ENCODE measurements at places on chromosomes 11 and 22.
A peak's percentile ranks its signal among the peaks of the same experiment; 100 is the strongest.

GRCh38 chr22:49950396-49950994 lies 10.1 kb upstream of the PIM3 start:
- DNase-seq: no peak

DNA sequence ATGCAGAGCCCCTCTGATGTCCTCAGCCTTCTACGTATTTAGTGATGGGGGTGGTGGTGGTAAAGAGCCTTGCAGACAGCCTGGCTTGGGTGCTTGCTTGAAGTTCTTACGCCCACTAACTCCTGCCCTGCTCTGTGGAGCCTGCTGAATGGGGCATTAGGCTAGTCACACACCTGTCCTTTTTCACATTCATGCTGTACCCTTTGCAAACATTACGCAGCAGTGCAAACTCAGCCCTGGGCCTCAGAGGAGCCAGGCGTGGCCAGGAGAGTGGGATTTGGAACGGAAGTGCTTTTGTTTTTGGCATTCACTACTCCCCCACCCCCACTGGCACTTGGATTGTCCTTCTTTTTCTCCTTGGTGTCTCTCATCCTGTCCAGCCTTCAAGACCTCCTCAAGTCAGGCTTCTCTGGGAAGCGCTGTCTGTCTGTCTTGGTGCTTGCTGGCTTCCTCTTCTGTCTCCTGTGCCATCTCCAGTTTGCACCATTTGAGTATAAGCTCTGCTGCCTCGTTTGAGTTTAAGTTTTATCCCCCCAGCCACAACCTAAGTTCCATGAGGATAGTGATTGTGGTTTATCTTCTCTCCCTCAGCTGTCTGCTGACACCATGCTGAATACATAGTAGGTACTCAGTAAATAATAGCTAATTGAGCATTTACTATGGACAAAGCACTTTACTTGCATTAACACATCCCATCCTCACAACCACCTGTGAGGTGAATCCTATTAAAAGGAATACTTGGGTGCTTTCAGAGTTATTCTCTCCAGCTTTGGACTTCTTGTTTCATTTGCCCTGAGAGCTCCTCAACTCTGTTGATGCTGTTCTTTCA lies 26.7 kb downstream of the ZBTB16 start:
- no peak for DNase-seq

GRCh38 chr22:35310556-35311550 lies 11.2 kb downstream of the TOM1 start:
- no peak for DNase-seq

GRCh38 chr22:31148953-31149627 lies 8.8 kb upstream of the PLA2G3 start:
- no peak for DNase-seq

DNA sequence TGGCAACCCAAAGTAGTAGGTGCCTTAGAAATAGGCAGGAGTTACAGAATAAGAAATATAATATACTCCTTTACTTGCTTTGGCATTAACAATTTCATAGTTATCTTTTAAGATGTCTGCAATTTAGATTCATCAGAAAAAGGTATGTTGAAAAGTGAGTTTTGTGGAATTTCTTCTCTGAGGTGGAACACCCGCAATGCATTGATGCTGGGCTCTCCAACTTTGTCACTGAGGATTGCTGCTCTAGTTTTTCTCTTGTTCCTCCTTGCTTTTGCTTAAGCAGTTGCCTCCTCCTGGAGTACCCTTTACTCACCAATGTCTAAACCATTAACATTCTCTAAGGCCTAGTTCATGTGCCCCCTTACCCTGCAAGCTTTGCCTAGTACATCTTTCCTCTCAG lies 14.1 kb upstream of the ME3 start:
- DNase-seq: no peak

- no peak for DNase-seq
Observed at GRCh38 chr11:473962-474785, 24.1 kb downstream of the PTDSS2 start.

- DNase-seq: peak; percentile 74
Observed at GRCh38 chr22:37229805-37230672, 14.0 kb downstream of the RAC2 start.

GRCh38 chr11:720642-721246 lies 14.7 kb downstream of the EPS8L2 start:
- DNase-seq: no peak

GRCh38 chr11:97498891-97499290 lies 1109.1 kb downstream of the JRKL start:
- no peak for DNase-seq

DNA sequence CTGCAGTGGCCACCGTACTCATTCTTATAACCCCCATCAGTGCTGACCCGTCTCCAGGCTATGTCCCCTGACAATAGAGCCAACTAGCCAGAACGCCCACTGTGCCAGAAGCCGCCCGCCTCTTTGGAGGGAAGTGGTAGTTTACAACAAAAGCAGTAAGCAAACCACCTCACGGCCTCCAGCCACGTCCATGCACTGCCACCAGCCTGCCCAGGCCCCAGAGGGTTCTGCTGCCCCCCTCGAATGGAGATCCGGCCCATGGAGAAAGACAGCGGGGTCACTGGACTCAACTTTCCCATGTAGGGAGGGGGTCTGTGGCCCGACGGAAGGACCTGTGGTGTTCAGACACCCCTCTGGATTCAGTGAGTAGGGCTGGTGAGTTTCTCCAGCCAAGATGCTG lies 340.3 kb downstream of the CTTN start:
- no peak for DNase-seq

- DNase-seq: no peak
Observed at GRCh38 chr22:36110306-36110881, 50.2 kb downstream of the APOL3 start.

- no peak for DNase-seq
Observed at GRCh38 chr11:17148536-17148935, 59.2 kb downstream of the PIK3C2A start.

- DNase-seq: no peak
Observed at GRCh38 chr11:62491571-62492329, 54.9 kb downstream of the AHNAK start.

- no peak for DNase-seq
Observed at GRCh38 chr11:11366793-11367192, 13.7 kb upstream of the CSNK2A3 start.

- DNase-seq: peak; percentile 40
Observed at GRCh38 chr11:35045236-35045820, 93.6 kb upstream of the CD44 start.

DNA sequence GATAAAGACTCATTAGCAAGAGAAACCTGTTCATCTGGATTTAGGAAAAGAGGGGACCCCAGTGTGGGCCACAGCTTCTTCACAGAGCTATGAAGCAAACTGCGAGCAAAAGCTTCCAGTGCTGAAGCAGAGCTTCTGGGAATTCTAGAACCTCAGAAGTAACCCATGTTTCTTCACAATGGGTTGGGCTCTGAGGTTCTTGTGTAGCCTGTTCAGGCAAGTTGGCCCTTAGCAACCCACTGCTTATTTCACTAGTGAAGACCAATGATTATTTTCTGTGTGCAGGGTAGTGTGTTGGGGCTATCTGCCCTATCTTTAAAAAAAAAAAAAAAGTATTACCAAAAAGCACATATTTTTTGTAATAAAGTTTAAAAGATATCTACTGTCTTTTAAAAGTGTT lies at the start of gene ACRV1:
TSS of gene ACRV1 (minus strand) at position 101 of the 400 bp plus-strand sequence. CDS start at position 34, 67 bp downstream.
- DNase-seq: no peak

DNA sequence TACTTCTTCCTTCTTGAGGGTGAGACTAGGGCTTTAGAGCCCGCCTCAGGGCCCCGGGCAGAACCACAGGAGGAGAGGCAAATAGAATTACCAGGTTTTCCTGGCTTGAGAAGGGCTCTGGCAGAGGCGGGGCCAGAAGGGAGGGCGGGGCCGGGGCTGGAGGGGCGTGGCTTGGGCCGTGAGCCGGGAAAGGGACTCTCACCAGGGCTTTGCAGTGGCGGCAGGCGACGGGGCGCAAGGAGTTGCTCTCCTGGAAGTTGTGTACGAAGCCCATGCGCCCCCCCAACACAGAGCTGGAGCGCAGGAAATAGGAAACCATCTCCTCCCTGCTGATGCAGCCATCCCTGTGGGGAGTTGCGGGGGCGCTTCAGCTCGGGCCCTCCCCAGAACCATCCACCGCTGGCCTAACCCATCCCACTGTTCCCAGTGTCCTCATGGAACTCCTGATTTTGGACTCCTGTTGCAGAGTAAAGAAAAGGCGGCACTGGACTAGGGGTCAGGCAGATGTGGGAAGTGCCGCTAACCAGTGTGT lies 6.9 kb upstream of the NRXN2 start:
- DNase-seq: no peak

DNA sequence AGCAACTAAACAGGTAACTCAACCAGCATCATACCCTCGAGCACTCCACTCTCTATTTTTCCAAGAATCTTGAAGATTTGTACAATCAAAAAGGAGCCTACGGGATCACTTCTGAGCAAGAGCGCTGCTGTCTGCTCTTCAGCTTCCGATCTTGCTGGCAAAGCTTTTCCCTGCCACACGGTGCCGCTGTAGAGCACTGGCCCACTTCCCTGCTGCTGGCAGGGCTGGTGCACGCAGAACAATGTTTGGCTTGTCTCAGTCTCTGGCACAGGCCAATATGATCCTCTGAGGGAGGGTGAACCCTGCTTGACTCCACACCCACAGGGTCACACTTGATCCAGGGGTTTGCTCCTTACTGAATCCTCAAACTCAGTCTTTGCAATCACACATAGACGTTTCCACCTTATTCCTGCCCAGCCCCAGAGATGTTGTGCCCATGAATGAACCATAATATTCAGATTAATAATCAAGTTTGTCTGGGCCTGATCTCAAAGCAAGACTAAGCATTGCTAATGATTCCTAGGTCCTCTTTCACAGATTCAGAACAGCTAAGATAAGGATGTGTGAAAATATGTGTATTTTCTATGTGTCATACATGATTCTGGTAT lies 536.6 kb downstream of the SOX6 start:
- DNase-seq: no peak

DNA sequence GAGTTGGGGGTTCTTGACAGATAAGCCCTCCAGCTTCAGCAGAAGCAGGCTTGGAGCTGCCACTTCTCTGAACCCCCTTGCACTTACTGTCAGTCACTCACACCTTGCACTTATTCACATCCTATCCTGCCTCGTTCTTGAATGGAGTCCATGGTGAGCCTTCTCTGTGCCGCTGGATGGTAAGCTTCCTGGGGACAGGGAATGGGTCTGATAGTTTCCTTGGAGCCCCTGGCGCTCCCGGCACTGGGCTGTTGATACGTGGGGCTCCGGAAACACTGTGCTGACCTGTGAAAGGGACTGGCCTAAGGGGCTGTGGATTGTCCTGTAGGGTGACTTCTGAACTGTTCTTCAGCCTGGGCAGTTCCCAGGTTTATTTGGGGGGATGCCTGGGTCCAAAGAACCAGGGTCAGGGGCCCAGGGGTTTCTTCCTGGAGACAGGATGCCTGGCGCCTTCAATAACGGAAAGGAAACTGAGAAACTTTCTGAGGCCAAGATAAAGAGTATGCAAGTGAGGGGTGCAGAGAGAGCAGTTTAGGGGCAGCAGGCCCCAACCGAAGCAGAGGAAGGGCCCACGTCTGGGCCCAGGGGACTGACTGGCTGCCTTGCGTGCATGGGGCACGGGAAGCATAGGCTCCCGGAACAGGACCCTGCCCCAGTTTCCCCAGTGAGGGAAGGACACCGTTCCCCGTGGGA lies 709 bp upstream of the ST3GAL4 start:
- no peak for DNase-seq

DNA sequence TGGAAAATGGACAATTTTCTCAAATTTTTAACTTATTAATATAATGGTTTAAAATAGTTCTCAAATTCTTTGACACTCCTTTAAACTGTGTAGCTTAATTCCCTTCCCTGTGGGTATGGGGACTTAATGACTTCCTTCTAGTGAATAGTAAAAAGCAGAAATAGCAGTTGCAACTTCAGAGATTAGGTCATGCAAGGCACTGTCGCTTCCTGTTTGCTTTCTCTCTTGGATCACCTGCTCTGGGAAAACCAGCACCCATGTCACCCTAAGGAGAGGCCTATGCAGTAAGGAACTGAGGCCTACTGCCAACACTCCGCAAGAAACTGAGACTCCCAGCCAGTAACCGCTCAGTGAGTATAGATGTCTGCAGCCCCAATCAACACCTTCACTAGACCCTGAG lies 5.5 kb upstream of the PANX3 start:
- no peak for DNase-seq

- no peak for DNase-seq
Observed at GRCh38 chr11:91859666-91860065, 365.0 kb upstream of the FAT3 start.

DNA sequence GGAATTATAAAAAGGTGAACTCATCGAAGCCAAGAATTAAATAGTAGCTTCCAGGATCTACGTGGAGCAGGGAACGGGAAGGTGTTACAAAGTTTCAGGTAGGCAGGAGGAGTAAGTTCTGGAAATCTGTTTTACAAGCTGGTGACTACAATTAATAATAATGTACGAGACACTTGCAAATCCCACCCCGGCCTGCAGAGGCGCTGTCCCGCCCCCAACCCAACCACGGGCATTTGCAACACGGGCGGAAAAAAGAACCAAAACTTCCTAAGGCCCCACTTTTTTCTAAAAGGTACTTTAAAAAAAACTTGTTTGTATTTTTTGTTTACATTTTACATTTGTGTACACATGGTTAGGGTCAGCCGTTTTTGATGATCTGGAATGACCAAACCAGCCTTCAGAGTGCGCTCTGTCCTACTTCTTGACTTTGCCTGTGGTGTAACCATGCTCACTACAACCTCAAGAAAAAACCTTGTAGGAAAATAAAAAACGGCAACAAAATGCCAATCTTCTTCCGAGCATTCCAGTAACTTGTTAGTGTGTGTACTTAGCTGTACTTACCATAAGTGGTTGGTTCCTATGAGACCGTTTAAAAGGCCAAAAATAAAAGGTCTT lies 449.6 kb upstream of the B3GAT1 start:
- no peak for DNase-seq

DNA sequence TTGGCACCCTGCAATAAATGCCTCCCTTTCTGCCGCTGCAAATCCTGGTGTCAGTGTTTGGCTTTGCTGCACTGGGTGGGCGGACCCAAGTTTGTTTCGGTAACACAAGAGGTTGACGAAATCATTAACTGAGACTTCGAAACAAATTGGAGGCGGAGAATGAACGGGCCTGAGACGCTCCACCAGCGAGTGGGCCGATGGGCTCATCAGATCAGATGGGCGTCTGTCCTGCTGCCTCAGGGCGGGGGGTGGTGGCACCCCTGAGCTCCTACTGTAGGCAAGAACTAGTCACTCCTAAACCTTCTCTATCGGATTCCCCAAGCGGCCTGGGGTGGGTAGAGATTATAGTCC lies 918 bp upstream of the CAPN5 start:
- DNase-seq: no peak

GRCh38 chr11:63821411-63821810 lies 8.2 kb downstream of the SPINDOC start:
- DNase-seq: no peak

- DNase-seq: no peak
Observed at GRCh38 chr11:75311858-75312288, 39.6 kb downstream of the ARRB1 start.

- DNase-seq: no peak
Observed at GRCh38 chr11:107661656-107662055, 50.2 kb downstream of the SLN start.

DNA sequence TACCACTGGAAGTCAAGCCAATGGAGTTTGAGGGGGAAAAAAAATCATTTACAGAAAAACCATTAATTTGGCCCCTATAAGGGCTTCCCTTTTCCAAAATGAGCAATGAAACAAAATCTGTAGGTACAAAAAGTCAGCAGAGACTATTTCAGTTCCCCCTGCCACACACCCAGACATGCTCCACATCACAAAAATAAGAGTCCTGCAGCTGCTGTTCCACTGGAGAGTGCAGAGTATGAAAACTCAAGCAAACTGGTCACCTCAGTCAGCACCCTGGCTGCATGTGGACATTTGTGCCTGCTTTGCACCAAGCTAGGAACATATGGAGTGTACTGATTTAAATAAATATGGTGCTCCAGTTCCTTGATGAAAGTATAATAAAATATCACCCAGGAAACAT lies 15.1 kb downstream of the POU2AF1 start:
- DNase-seq: no peak
